GM19239 (cell line): ENCODE measurements at places on chromosomes 16 and 17.

- DNase-seq = no peak
Observed at GRCh38 chr16:85089525-85089924, 22.7 kb downstream of the CIBAR2 start.

GRCh38 chr16:56603589-56603988 is 4.8 kb upstream of the MT2A start:
- DNase-seq = no peak

- no peak for DNase-seq
Observed at GRCh38 chr16:3520841-3521240, 20.0 kb downstream of the CLUAP1 start.

- no peak for DNase-seq
Observed at GRCh38 chr17:76085731-76086366, 6.9 kb downstream of the ZACN start.

DNA sequence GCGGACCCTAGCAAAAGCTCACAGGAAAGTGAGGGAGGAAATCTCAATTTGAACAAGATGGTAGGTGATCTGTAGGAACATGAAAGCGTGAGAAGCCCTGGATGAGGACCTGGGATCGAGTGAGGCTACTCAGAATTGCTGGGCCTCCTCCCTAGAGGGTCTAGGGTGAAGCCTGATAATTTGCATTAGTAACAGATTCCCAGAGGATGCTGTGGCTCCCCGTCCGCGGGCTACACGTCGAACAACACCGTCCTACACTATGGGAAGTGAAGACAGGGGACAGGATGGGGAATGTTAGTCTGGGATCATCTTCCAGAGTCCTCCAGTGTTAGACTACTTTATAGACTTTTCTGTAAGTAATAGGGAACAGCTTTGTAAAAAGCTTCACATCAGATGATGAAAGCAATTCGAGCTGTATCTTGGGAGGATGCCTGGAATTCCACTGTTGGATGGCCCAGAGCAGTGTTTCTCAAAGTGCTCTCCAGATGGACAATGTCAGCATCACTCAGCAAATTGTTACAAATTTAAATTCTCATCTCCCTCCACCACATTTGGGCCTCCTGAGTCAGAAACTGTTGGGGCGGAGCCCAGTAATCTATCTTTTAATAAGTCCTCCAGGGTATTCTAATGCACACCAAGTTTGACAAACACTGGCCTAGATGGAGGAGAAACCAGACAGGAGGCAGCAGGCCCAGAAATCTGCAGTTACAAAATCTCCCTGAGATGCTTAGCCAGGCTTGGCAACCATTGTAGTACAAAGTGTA is 6.5 kb downstream of the FNDC8 start:
- DNase-seq = no peak

GRCh38 chr17:41185001-41185400 is 290 bp upstream of the KRTAP4-1 start:
- no peak for DNase-seq

DNA sequence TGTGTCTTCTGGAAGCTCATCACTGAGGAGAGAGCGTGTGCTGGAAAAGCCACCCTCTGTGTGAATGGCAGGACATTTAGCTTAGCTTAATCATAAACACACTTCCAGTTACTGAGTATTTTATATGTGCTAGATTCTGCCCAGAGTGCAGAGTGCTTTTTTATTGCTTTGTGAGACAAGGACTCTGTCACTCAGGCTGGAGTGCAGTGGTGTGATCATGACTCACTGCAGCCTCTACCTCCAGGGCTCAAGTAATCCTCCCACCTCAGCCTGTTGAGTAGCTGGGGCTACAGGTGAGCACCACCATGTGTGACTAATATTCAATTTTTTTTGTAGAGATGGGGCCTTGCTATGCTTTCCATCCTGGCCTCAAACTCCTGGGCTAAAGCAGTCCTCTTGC is 61.4 kb upstream of the IRX3 start:
- no peak for DNase-seq

DNA sequence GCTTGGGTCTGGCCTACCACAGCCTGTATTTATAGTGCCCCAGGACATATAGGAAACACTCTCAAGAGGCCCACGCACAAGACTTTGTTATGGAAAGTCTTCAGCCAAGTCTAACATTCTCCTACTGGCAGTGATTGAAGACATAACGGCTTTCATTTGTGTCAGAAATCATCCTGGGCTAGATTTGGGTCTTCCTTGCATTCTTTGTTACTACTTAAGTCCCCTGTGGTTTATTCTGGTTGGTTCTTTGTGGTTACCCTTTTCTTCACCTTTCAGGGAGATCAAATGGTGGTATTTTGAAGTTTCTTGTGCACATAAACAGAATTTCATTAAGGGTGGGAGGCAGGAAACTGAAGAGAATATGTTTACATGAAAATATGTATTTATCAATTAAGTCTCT is 37.7 kb downstream of the REXO5 start:
- DNase-seq = no peak

- DNase-seq = peak; percentile 65
Observed at GRCh38 chr16:2838928-2839327, 8.8 kb downstream of the ZG16B start.

DNA sequence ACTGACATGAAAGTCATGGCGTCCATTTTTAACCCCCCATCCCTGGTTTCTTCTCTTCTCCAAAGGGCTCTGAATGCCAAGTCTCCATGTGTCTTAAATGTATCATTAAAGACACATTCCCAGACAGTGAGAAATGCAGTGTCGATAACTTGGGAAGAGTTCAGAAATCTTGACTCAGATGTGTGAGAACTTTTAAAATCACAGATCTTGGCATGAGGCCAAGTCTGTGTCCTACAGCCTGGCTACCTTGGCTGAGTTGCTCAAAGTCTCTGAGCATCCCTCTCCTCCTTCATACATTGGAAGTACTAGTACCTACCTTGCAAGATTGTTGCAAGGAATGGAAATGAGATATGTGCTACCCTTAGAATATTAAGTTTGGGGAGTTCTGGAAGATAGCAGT is 1046.5 kb upstream of the RBFOX1 start:
- DNase-seq = no peak

DNA sequence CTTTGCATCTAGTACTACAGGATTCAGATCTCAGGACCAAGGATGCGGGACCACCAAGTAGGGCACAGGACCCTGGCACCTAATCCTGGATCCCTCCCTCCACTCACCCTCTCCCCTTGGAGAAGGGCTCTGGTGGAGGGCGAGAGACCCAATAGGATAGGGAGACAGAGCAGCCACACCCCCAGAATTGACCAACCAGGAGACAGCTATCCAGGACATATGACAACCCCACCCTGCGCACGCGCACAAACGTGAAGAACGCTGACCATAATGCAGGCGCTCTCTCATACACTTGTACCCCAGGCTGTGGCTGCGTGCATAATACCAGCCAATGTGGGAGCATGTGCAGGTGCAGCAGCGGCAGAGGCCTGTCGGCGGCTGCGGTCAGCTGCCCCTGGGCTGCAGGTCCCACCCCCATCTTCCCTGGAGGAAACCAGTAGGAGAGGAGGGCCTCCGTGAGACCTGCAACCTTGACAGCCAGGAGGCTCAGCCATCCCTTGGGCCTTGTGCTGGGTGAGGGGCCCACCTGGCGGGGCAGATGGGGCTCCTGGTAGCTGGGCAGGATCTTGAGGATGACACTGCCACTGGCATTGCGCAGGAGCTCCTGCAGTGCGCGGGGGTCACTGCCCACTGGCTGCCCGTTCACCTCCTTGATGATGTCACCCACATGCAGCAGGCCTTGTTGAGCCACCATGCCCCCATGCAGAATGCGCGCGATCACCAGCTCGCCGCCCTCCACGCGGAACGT is 25.4 kb downstream of the MPP2 start:
- DNase-seq = no peak

DNA sequence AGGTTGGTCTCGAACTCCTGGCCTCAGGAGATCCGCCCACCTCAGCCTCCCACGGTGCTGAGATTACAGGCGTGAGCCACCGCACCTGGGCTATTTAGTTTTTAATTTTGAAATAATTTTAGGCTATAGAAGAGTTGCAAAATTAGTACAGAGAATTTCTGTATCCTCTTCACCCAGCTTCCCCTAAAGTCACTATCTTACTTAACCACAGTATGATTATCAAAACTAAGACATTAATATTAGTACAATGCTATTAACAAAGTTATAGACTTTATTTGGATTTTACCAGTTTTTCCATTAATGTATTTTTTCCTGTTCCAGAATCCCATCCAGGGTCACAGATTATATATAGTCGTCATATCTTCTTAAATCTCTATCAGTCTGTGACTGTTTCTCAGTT is 62.6 kb downstream of the CLEC19A start:
- no peak for DNase-seq

DNA sequence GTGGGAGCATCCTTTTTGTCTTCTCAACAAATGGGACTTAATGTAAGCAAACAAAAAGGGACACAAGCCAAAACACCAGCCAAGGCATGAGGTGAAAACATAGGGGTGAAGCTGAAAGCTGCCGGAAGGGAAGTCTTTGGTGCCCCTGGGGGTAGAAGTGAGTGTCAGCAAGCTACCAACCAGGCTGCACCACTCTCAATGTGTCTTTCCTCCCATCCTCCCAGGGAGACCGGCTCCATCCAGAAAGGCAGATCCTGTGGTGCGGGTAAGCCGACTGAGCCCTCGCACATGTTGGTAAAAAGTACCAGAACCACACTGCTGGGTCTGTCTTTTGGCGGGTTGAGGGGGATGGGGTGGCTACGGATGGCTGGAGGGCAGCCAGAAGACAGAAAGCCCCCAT is 52.0 kb upstream of the SREBF1 start:
- DNase-seq = no peak

- DNase-seq = no peak
Observed at GRCh38 chr16:75254359-75254837, 3.0 kb upstream of the BCAR1 start.
